MV-4-11 (cell line): ENCODE measurements at places on chromosomes 1 and 21.

- no peak for DNase-seq
Observed at GRCh38 chr1:12130466-12131130, 36.2 kb upstream of the TNFRSF1B start.

DNA sequence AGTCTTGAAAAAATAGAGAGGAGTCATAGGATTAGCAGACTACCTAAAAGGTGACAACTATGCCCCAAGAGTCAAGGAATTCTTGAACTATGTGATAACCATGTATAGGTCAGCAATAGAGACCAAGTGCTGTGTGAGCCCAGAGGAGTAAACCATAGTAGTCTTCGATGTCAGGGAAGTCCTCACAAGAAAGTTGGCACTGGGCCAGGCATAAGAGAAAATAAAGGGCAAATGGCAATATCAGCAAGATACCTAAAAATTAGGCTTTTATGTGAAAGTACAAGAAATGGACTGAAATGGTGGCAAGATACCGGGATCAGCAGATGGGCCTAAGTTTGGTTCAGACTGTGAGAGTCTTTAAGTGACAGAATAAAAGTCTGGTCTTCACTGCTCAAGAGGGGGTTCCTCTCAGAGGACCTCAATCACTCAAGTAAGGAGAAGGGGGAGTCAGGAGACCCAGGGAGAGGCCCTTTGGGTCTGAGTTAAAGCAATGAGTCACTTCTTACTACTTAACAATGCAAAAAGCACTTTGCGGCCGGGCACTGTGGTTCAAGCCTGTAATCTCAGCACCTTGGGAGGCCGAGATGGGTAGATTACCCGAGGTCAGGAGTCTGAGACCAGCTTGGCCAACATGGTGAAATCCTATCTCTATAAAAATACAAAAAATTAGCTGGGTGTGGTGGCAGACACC is 95.0 kb downstream of the TEX35 start:
- peak; percentile 83 for DNase-seq

GRCh38 chr21:44092211-44092610 is 15.0 kb upstream of the PWP2 start:
- DNase-seq, result no peak

GRCh38 chr1:162538815-162539431 is 22.6 kb upstream of the UAP1 start:
- DNase-seq, result peak; percentile 34

- no peak for DNase-seq
Observed at GRCh38 chr1:47870946-47871676, 126.1 kb downstream of the TRABD2B start.

DNA sequence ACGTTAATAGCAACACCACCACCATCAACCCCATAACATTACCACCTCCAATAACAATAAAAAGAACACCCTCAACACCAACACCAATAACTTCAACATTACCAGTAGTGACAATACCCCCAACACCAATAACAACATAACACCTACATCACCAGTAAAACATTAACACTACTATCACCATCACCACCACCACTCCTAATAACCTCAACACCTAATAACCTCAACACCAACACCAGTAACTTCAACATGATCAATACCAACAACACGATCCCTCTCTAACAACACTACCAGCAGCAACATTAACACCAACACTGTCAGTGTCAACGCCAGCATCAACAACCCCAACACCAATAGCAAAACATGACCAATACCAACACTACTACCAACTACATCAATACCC is 57.2 kb downstream of the TAS1R2 start:
- DNase-seq, result no peak

- DNase-seq, result no peak
Observed at GRCh38 chr21:42925114-42925926, at the start of gene ERVH48-1. TSS of gene ERVH48-1 (minus strand) at chr21:42925630. CDS start at chr21:42919006, 6,624 bp downstream.

DNA sequence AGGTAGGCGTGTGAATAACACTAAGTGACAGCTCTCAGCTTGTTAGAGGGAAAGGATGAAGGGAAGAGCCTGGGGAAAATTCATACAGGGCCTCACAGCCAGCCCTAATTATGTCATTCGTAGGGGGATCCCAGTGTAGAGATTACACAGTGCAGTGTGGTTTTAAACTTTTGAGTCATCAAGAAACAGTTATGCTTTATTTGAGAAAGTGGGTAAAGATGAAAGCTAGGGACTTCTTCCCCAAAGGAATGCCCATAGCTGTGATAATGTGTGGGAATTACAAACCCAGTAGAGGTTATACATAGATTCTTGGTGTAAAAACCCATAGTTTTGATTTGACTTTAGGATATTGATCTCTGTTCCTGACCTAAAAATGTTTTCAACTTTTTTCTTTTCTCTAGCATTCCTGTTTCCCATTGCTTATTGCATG is 1.9 kb downstream of the TTF2 start:
- DNase-seq, result peak; percentile 60

DNA sequence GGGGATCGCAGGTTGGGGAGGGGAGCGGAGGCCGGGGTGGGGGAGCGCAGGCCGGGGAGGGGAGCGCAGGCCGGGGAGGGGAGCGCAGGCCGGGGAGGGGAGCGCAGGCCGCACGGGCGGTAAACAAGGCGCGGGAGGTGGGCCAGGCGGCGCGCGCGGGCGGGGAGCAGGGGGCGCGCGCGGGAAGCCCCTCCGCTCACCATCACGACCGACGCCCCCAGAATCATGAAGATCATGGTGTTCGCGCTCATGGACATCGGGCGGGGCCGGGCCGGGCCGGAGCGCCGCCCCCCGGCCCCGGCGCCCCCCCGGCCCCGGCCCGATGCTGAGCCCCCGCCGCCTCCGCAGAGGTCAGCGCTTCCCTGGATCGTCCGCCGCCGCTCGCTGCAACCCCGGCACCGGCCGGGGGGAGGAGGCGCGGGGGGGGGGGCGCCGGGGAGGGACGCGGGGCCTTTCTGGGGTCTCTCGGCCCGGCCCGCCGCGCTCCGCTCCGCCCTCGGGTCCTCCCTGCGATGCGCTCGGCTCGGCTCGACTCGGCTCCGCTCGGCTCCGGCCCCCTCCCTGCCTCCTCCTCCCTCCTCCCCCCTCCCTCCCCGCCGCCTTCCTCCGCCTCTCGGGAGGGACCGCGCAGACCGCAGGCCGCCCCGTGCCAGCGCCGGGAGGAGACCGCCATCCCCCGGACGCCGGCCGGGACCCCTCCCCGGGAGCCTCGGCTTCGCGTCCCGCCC is at the start of gene TMEM240:
TMEM240 (minus strand) TSS at position 535 of the 728 bp plus-strand sequence; CDS start at position 257, 278 bp downstream.
- no peak for DNase-seq

- DNase-seq, result peak; percentile 12
Observed at GRCh38 chr1:150168960-150169601, 19.4 kb downstream of the PLEKHO1 start.

DNA sequence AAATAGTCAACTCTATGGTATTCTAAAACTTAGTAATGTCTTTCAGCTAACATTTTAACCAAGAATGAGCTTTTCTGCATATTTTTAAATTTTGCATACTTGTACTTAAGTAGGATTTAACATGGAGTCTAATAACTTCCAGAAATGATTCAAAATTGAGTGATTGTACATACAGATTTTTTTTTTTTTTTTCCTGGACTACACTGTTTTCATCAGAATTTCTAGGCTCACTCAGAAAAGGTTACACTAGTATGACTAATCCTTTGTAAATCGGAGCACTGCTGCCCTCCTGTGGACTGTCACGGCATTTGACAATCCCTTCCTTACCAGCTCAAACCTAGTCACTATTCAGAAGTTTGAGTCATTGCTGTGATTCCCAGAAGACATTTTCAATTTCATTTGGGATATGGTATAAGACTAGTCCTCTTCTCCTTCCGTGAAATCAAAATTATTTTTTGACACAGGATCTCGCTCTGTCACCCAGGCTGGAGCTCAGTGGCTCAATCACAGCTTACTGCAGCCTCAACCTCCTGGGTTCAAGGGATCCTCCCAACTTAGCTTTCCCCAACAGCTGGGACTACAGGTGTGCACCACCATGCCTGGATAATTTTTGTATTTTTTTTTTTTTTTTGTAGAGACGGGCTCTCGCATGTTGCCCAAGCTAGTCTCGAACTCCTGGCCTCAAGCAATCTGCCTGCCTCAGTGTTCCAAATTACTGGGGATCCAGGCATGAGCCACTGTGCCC is 45.5 kb downstream of the CD46 start:
- peak; percentile 73 for DNase-seq

DNA sequence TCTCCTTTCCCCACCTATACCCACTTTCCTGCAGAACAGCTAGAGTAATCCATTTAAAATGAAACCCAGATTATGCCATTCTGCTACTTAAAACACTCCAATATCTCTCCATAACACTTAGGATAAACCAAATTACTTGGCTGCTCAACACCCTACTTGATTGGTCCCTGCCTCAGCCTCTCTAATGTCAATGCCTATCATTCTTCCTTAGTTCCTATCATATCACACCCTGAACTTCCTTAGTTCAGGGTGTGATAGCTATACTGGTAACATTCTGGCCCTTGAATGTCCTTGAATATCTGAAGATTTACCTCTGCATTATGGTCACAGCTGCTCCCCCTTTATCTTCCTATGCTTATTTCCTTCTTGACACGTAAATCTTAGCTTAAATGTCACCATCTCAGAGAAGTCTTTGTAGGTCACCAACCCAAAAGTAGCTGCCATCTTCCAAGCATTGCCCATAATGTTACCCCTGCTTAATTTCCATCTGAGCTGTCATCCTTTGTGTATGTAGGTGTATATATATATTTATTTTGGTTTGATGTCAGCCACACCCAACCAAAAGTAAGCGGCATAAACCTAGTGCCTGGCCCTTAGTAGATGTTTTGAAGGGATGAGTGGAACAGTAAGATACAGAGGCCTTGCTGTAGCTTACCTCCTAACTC is 379.8 kb downstream of the PTPRC start:
- DNase-seq, result no peak

GRCh38 chr1:116322752-116323405 is 50.2 kb upstream of the ATP1A1 start:
- no peak for DNase-seq

DNA sequence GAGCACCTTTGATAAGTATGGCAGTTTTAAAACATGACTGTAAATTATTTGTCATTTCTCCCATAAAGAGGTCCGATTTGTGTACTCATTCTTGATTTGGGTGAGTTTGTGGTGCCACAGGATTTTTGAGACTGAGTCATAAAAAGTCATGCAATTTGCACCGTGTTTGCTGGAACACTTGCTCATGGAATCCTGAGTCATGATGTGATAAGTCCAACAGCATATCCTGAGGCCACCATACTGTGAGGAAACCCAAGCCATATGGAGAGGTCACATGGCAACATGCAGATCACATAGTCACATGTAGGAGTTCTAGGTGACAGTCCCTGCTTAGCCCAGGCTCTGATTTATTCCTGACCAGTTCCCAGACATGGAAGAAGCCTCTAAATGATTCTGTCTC is 40.8 kb upstream of the PRRX1 start:
- DNase-seq, result no peak

DNA sequence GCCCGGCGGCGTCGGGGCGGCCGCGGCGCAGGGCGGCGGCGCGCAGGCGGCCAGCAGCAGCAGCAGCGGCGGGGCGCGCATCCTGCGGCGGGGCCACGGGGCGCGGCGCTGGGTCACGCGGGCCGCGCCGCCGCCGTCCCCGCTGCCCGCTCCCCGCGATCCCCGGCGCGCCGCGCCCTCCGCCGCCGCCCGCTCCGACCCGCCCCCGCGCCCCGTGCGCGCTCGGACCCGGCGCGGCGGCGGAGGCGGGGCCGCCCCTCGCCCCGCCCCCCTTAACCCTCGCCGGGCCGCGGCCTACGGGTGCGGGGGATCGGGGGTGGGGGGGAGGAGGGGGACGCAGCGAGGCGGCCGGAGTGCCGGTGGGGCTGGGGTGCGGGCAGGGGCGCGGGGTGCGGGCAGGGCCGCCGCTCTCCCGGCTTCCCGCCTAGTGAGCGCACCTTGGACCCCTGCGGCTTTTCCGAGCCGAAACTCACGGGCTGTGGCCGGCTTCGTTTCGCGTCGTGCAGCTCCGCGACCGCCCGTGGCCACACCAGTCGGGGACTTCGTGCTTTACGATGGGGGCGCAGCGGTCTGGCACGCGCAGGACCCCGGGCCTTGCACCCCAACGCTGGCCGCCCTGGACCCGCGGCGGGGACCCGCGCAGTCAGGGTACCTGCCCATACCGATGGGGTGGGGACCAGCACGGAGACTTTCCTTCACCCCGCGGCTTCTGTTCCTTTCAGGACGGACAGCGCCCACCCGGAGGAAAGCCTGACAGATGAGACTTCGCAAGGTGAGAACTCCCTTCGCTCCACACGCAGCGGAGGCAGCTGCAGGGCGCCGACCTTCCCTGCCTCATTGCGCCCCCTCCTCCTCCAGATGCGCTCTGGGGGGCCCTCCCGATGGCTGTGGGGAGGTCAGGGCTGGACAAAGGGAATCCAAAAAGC is at the start of gene FNDC10:
FNDC10 (minus strand) TSS at position 201 of the 926 bp plus-strand sequence; CDS start at position 81, 120 bp downstream.
- no peak for DNase-seq

- DNase-seq, result no peak
Observed at GRCh38 chr1:3564921-3565831, 46.1 kb downstream of the MEGF6 start.

DNA sequence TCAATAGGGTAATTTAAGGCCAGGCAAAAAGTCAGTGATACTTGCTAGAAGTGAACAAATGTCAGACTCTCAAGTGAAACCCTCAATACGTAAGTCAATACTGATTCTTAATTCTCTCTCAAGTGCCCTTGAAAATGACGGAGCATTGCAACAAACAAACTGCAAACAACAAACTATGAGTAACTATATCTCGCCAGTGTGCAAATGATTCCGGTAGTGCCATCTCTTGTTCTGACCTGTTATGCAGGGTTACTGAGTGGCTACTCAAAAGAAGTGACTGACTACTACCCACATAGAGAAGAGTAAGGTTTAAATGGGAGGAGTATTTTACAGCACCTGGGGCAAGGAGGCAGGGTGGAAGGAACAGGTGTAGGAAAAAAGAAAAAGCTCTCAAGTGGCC is 1.6 kb downstream of the SLC19A2 start:
- DNase-seq, result no peak

GRCh38 chr1:208218237-208219097 is 25.7 kb downstream of the PLXNA2 start:
- DNase-seq, result no peak

GRCh38 chr1:147825586-147825985 is 65.2 kb upstream of the GJA5 start:
- DNase-seq, result no peak

GRCh38 chr21:43958364-43959158 is 53.5 kb upstream of the TRAPPC10 start:
- no peak for DNase-seq

GRCh38 chr1:228695015-228695955 is 40.0 kb upstream of the RHOU start:
- DNase-seq, result no peak

- peak; percentile 79 for DNase-seq
Observed at GRCh38 chr1:182889997-182890396, 50.9 kb downstream of the DHX9 start.

DNA sequence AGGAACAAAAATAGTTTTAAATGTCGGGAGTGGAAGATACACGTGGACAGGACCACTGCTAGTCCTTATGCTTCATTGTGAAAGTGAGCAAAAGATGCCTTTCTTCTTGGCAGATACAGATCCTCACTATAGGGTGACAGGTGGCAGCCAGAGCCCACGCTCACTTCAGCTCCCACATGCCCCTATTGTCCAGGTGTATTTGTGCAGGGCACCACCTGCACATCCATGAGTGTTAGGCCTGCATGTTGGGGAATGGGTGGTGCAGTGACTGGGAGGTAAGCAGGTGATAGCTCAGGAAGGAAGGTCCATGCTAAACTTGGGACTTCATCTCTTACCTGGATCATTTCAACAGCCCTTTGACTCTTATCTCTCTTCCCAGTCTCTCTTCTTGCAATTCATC is 27.4 kb downstream of the SLC5A9 start:
- no peak for DNase-seq
